Activated CD4-positive, CD25-positive, alpha-beta regulatory T cell (primary cell): ENCODE measurements at places on chromosomes 7 and 10.

DNA sequence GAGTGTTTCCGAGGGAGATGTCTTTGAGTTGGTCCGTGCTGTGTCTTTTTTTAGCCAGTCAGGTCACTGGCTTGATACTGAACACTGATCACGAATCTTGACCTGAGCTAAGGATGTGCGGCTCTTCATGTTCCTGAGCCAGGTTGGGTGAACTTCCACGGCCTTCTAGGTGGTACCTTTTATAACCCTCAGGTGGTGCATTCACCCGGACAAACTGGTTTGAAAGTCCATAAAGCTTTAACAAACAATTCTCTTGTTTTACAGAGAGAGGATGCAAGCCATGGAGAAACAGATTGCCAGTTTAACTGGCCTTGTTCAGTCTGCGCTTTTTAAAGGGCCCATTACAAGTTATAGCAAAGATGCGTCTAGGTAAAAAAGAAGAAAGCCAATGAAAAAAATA lies 229.5 kb downstream of the ARHGAP21 start:
- DNase-seq = no peak

DNA sequence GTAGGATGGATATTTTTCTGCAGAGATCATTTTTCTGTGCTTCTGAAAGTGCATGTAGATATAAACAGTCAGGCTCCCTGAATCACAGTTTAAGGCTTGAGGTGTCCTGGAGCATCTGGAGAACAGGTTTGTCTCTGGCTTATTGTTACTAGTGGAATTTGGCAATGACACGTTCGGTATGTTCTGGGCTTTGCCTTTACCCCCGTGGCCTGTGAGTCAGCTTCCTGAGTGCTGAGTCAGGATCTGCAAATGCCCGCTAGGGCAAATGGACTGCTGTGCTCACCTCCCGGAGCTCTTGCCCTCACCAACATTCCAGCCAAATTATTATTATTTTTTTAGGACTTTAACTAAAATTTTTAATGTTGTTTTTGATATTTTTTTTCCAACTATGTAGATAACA lies 192.5 kb upstream of the PRSS1 start:
- DNase-seq = no peak

- DNase-seq = no peak
Observed at GRCh38 chr10:75553550-75553949, 122.1 kb downstream of the LRMDA start.

GRCh38 chr10:131701131-131701947 lies 199.5 kb upstream of the PPP2R2D start:
- no peak for DNase-seq

GRCh38 chr10:72370201-72370722 lies 15.5 kb upstream of the DNAJB12 start:
- DNase-seq = no peak

DNA sequence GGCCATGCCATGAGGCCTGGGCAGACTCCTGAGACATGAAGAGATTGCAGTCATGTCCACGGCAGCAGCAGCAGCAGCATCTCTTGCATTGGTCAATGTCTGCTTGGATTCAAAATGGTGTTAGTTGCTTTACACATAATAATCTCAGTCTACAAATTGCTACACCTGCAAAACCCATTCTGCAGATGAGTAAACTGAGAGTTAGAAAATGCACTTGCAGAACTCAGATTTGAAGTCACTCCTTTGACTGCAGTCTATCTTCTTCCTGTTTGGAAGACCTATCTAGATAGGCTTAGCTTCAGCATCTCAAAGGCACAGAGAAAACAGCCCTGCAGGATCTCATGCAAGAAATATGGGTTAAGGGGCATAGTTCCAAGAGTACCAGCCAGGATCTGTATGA lies 350.3 kb downstream of the TNS3 start:
- DNase-seq = no peak

DNA sequence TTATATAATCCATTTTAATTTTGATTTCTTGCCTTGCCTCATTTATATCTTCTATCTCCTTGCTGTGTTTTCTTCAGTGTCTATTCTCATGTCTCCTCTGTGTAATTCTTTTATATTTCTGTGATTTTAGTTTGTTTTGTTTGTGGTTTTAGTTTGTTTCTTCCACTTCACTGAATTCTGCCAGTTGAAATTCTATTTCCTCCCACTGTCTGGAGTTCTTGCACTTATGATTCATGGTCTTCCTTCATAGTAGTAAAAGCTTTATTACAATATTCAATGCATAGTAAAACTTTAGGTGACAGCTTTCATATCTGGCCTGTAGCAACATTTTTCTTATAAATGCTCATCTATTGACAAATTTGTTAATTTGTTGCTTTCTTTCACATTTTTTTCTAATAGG lies 113.3 kb downstream of the MAGI2 start:
- no peak for DNase-seq

GRCh38 chr7:45162943-45163691 lies 5.5 kb downstream of the RAMP3 start:
- no peak for DNase-seq

GRCh38 chr7:86914551-86914950 lies 144.9 kb downstream of the ELAPOR2 start:
- no peak for DNase-seq

GRCh38 chr10:20162123-20162522 lies 345.9 kb downstream of the PLXDC2 start:
- no peak for DNase-seq

DNA sequence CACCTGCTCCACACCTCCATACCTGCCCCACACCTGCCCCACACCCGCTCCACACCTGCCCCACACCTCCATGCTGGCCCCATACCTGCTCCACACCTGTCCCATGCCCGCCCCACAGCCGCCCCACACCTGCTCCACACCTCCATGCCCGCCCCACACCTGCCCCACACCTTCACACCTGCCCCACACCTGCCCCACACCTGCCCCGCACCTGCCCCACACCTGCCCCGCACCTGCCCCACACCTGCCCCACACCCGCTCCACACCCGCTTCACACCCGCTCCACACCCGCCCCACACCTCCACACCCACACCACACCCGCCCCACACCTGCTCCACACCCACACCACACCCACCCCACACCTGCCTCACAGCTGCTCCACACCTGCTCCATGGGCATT lies 53.0 kb downstream of the PARP12 start:
- no peak for DNase-seq
